ENCODE measurements at places on chromosomes 11 and 22. TPM values are rescaled to one million over a fixed set of nuclear protein-coding genes. Genes with fewer than 3 reads are reported as not detected.
A peak's percentile ranks its signal among the peaks of the same experiment; 100 is the strongest.

CCDC188 gene
- 0.09 TPM for total RNA-seq

MPPED2 gene
- total RNA-seq: 1.1 TPM

DDTL gene
- 1.3 TPM for total RNA-seq

OPCML gene
- 0.09 TPM for total RNA-seq

PACSIN2 gene
- 27.0 TPM for total RNA-seq

TEX12 gene
- 0.09 TPM for total RNA-seq

STX3 gene
- 9.4 TPM for total RNA-seq

CENPM gene
- 31.4 TPM for total RNA-seq

CTTN gene
- 31.4 TPM for total RNA-seq

GRCh38 chr11:4195909-4196308 is 101.3 kb downstream of the RRM1 start:
- no peak for DNase-seq

GRCh38 chr11:26963764-26964163 is 30.1 kb upstream of the FIBIN start:
- DNase-seq: no peak

- DNase-seq: no peak
Measured at GRCh38 chr11:2295971-2296912, 5.5 kb downstream of the C11orf21 start.

GRCh38 chr11:82906236-82906635 is 4.7 kb downstream of the DDIAS start:
- DNase-seq: no peak

GRCh38 chr22:42134100-42135020 is 3.8 kb upstream of the CYP2D6 start:
- DNase-seq: no peak

DNA sequence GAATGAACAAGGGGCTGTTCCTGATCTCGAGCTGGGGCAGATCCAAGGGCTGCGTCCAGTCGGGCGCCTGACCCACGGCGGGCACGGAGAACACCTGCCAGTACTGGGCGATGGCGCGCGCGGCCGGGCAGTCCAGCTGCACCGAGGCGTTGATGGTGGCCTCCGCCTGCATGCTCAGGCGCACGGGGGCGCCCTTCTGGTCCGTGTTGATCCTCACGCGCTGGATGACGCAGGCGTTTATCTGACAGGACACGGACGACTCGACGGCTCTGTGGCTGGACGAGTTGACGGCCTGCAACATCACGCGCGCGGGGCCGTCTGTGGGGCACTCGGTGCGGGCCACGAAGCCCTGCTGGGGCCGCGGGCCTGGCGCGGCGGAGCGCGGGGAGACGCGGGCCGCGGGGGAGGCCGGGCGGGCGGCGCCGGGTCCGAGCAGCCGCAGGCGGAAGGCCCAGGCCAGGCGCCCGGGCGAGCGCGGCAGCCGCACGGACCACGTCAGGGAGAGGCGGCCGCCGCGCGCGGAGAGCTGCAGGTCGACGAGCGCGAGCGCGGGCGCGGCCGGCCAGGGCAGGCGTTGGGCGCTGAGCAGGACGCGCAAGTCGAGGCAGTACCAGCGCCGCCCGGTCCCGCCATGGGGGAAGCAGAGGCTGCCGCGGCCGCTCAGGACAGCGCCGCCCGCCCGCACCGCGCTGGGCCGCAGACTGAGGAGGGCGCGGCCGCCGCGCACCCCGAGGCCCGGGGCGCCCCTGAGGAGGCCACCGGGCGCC is 511 bp downstream of the PKDREJ start:
- no peak for DNase-seq

DNA sequence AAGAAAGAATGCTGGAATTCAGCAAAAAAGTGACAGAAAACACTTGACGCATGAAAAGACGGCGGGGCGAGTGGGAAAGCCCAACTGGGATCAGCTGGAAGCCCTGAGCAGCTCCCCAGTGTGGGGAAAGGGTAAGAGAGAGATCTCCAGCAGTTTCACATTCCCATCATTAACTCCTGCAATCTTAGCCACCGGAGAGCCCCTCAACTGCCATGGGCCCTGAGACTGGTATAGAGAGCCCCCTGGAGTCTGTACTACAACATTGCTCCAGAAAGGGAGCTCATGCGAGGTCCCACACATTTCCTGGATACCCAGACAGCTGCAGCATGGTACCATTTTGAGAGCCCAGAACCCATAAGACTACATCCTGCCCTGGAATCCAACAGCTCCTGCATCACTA is 31.1 kb downstream of the MRGPRX4 start:
- DNase-seq: no peak

- DNase-seq: peak; percentile 45
Measured at GRCh38 chr11:103682318-103683184, 353.9 kb upstream of the DDI1 start.

DNA sequence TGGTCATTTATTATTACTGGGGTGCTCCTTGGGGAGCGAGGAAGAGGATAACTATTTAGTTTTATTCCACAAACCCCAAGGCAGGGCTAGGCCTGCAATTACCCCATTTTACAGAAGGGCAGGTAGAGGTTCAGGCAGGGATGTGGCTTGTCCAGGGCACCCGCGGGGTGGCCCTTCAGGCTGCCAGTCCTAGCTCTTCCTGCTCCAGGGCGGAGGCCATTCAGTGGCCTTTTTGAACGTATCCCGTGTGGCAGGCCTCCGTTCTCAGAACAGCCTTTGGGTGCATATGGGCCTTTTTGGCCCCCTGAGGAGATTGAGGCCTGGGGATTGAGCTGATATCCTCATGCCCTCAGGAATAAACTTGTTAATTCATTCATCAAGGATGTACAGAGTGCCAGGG is 66.2 kb downstream of the MPPED1 start:
- no peak for DNase-seq

DNA sequence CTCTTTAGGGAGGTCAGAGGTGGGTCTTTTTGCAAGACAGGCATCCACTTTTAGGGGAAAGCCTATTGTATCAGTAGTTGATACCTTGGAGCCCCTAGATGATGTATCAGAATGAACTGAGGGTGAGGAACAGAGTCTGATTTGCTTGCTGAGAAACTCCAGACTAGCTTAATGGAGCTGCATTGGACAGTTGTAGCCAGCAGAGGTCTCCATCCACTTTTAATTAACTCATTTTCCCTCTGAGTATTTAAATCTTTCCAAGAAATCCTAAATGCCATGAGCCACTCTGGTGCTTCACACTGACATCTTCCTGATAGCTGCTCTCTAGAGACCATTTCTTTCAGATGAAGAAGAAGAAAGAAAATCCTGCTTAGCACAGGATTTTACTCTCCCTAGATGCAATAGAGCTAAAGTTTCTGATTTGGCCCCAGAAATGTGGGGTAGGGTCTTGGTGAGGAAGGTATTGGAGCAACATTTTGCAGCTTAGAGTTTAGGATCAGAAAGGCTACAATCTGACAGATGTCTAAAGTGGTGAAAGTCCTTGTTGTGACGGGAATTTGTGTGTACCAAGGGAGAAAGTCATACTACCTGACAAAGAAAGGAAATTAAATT is 38.0 kb downstream of the EXT2 start:
- DNase-seq: no peak

GRCh38 chr11:6402561-6402981 is 12.3 kb downstream of the SMPD1 start:
- peak; percentile 97 for DNase-seq

DNA sequence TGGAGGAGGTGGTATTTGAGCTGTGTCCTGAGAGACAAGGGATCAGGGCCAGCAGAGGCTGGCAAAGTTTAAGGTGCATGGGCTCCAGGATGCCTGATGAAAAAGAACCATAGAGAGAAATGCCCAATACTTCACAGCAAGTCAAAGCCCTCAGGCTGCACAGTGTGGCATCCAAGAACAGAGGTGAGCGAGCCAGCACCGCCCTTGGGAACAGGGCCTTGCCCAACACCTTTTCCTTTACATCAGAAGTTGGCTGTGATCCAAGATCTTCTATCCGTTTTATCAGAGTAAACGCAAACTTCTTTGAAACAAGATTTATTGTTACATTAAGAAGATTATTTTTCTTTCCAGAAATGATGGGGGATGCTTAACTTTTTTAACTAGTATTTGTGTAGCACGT is 1.4 kb downstream of the B3GNT6 start:
- no peak for DNase-seq

DNA sequence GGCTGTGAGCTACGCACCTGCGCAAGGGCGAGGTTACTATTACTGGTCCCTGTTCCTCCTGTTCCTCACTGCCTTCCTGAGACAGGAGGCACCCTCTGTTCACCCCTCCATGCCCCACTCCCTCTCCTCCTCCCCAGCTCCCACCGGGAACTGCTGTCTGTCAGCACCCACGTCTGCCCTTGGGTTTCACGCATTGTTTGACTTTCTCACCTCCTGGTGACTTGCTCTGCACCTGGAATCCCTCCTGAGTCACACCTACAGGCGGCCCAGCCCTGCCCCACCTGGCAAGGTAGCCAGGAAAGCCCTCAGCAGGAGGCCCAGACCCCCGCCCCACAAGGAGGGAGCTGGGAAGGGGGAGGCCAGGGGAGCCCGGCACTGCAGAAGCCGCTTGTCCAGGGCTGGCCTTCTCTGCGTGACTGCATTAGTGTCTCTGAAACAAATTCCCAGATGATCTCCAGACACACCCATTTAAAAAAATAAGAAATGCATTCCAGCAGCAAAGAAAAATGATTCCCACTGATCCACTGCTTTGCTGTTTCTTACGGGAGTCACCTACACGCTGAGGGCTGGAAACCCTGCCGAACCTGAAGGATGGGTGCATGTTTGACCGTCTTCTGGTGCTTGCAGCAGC is 86.4 kb downstream of the CELSR1 start:
- no peak for DNase-seq

DNA sequence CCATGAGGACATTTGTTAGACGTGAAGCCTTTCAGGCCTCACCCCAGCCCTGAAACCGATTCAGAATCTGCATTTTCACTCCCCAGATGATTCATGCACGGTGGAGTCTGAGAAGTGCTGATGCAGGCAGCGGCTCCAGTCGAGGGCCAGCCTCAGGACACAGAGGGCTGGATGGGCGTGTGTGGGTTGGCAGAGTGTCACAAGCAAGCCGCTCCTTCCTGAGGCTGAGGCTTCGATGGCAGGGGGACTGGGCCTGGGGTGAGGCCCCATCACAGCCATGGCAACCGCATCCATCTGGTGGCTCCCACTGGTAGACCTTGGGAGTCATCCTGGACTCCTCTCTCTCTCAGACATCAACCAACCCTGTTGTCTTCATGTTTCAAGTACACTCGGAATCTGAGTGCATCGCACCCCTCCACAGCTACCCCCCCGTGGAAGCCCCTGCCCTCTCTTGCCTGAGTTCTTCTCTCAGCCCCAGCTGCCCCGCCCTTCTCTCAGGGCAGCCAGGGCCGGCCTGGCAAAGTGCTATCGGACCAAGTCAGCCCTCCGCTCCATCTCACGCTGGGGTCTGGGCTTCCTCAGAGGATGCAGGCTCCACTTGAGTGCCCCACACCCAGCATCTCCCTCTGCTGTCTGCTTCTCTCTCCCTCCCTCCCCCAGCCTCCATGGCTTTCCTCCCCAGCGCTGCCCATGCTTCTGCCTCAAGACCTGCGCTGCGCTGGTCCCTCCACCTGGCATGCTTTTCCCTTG is 10.6 kb downstream of the KCNC1 start:
- no peak for DNase-seq

DNA sequence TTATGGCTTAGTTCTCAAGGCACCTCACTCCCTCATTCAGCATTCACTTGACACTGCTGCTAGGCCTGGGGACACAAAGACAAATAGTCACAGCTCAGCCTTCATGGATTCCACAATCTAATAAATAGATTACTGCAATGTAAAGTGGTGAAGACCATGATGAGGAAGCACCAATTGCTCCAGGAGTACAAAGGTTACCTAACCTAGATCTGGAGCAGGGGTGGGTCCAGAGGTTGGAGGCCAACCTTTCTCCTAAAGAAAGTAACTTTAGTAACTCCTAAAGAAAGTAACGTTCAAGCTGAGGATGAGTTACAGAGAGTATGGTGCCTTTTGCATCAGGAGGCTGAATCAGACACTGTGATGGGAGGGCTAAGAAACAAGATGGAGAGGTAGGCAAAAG is 4.1 kb downstream of the TRIM3 start:
- DNase-seq: no peak

DNA sequence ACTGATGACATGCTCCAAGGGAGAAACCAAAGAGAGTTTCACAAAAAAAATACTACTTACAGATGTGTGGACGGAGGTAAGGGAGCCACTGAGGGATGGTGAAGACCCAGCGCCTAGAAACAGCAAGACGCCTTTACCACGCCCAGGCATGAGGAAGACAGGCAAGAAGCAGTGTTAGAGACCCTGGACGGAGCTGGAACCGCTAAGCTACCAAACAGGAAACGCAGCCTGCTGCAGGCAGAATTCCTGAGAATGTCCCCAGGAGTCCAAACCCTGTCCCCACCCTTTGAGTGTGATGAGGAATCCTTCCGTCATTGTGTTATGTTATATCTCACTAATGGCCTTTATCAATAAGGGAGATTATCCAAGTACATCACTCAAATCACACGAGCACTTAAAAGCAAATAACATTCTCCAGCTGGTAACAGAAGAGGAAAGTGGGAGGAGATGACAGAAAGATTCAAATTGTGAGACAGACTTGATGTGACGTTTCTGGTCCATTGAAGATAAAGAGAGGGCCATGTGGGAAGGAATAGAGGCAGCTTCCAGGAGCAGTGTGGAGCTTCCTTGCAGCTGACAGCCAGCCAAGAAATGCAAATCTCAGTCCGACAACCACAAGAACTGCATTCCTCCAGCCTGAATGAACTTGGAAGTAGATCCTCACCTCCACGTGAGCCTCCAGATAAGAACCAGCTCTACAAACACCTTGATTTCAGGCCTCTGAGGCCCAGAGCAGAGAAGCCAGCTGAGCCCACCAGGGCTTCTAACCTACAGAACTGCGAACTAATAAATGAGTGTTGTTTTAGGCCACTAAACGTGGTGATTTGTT is 19.1 kb downstream of the FAM181B start:
- no peak for DNase-seq

GRCh38 chr11:5348551-5349194 is 2.6 kb upstream of the OR51B6 start:
- DNase-seq: no peak

DNA sequence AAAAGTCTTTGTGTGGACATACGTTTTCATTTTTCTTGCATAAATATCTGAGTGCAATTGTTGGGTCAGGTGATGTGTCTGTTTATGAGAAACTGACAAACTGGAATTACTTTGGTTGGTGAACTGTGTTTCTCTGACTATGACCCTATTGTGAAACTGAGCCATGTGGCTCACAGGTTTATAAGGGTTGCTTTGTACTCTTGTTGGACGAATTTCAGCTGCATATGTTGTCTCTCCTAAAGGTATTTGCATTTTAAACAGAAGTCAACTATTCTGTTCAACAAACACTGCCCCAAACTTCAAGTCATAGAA is 34.4 kb upstream of the RASD2 start:
- no peak for DNase-seq
